ENCODE measurements at places on chromosomes 4 and X.

GRCh38 chr4:121154103-121154515 is 10.0 kb downstream of the TNIP3 start:
- DNase-seq = no peak

DNA sequence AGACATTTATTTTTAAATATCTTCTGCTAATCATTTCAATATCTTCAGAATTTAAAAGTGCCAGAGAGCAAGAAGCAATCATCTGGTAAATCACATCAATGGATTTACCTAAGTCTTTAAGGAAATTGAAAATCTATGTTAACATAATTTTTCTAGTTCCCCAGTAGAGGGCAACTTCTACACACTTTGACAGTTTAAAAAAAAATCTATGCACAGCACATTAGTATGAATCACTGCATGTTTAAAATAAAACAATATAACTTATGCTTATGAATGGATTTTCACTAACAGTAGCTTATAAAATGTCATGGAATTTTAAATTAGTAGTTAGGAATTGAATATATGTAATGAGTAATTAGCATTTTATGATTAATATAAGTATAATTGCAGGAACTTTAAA is 126.5 kb downstream of the REELD1 start:
- no peak for DNase-seq

GRCh38 chr4:39637586-39638353 is 895 bp downstream of the SMIM14 start:
- no peak for DNase-seq

GRCh38 chr4:130127297-130127696 is 1031.3 kb downstream of the C4orf33 start:
- DNase-seq = no peak
